ENCODE measurements at places on chromosomes 11 and 22.
A peak's percentile ranks its signal among the peaks of the same experiment; 100 is the strongest.

DNA sequence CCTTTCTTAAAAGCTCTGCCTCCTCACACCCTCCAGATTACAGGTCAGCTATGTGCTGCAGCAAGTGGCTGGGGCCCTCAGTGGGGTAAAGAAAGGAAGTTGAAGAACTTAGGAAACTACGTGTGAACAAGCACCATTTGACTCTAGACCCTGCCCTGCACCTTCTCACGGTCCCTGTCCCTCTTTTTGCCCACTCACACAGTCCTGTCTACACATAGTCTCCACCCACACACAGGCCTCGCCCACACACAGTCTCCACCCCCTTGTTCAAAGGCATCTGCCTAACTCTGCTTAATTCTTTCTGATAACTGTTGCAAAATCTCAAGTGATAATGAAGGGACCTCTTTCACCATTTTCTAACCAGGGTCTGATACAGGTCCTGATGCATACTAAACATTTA is 59.0 kb downstream of the TMPRSS5 start:
- no peak for DNase-seq

DNA sequence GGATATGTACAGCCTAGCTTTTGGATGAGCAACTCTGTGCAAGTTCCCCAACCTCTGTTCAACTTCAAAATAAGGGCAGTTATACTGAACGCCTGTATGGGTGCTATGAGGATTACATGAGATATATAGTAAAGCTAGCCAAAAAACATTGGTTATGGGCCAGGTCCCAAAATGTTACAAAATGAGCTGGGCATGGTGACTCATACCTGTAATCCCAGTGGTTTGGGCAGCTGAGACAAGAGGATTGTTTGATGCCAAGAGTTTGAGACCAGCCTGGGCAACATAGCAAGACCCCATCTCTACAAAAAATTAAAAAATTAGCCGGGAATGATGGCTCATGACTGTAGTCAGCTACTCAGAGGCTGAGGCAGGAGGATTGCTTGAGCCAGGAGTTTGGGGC is 118.4 kb downstream of the TEAD1 start:
- DNase-seq = no peak

DNA sequence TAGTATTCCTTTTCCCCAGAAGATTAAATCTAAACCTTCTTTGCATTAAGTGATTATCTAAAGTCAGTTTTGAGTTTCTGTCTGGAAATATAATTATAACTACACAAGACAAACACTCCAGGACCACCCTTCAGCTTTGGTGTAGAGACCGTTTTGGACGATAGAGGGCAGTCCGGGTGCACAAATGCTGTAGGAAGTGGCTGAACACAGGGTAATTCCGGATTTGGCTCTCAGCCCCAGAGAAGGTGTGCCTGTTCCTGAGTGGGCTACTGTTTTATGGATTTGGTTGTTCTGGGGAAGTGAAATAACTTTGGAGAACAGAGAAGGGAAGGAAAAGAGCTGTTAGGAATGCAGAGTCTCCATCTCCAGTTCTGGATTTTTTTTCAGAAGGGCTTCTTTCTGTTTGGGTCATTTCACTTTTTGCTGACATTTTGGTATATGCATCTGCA is 14.8 kb downstream of the EXT2 start:
- no peak for DNase-seq

GRCh38 chr11:76589477-76589876 is 81.1 kb downstream of the LRRC32 start:
- DNase-seq = no peak

- no peak for DNase-seq
Observed at GRCh38 chr22:44393066-44393465, 80.3 kb upstream of the SHISAL1 start.

DNA sequence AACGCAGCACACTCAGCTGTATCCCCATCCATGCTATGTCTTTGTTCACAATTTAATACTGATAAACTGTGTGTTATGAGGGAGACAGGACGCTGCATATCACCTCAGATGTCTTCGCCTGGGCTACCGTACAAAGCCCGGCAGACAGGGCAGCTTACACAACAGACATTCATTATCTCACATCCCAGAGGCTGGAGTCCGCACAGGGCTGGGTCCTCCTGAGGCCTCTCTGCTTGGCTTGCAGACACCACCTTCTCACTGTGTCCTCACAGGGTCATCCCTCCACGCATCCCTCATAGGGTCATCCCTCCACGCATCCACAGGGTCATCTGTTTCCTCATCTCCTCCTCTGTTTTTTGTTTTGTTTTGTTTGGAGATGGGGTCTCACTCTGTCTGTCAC is 61.2 kb downstream of the SHANK2 start:
- no peak for DNase-seq

- DNase-seq = no peak
Observed at GRCh38 chr11:35321532-35322317, 97.6 kb downstream of the SLC1A2 start.

DNA sequence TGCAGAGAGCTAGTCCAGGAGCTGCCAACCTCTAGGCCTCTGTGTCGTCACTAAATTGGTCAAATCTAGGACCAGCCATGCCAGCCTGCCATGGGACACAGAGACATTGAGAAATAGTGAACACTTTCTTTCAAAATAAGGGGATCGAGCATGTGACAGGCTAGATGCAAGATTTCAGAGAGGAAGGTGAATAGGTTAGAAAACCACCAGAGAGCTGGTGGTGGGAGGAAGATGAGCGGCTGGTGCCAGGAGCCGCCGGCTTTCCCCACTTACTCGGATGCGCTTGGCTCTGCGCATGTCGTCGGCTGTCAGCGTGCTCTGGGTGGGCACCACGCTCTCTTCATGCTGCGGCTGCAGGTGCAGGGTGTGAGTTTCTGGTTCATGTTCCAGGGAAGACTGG is 35.4 kb upstream of the NFRKB start:
- DNase-seq = no peak

- no peak for DNase-seq
Observed at GRCh38 chr22:37880668-37881440, 25.2 kb upstream of the MICALL1 start.

DNA sequence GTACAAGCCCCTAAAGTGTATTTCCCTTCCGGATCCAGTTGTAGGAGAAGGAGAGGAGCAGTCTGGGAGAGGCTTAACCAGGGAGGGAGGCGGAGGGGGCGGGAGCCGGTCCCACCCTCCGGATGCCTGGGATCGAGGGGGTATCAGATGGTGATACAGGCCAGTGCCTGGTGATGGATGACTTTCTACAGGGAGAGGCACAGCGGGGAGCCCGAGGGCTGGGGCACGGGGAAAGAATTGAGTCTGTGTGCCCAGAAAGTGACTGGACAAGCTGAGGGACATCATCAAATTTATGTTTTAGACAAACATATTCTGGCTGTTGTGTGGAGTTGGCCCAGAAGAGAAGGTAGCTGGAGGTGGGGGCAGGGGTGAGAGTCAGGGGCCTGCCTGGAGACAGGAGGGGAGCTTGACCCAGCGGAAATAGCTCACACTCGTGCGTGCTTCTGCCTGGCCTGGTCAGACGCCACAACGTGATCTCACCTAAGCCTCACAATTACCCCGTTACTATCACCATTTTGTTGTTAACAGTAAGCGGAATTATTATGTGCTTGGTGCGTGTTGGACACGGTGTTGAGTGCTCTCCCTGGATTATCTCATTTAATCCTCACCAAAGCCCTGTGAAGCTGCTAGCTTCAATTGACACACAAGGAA is 42.4 kb downstream of the AMPD3 start:
- DNase-seq = no peak

DNA sequence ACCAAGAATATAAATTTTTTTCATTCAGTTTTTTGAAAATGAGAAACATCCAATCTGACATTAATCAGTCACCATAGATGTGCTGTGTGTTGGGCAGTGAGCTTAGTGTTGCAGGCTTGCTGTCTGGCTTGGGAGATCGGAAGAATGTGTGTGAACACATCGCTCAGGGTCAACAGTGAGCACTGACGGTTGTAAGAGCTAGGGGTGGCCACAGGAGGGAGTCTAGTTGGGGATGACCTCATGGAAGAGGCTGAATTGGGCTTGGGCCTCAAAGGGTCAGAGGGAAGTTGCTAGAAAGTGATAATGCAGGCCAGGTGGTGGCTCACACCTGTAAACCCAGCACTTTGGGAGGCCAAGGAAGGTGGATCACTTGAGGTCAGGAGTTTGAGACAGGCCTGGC is 375.4 kb downstream of the DDX10 start:
- DNase-seq = no peak

GRCh38 chr11:117072517-117073461 is 25.4 kb downstream of the SIK3 start:
- no peak for DNase-seq

- DNase-seq = no peak
Observed at GRCh38 chr11:110251836-110252235, 44.6 kb downstream of the RDX start.

- no peak for DNase-seq
Observed at GRCh38 chr11:118148856-118149255, 3.8 kb downstream of the SCN4B start.

- DNase-seq = no peak
Observed at GRCh38 chr11:63564784-63565350, 1.7 kb upstream of the PLAAT2 start.

GRCh38 chr22:35552196-35552842 is 11.7 kb downstream of the RASD2 start:
- no peak for DNase-seq

DNA sequence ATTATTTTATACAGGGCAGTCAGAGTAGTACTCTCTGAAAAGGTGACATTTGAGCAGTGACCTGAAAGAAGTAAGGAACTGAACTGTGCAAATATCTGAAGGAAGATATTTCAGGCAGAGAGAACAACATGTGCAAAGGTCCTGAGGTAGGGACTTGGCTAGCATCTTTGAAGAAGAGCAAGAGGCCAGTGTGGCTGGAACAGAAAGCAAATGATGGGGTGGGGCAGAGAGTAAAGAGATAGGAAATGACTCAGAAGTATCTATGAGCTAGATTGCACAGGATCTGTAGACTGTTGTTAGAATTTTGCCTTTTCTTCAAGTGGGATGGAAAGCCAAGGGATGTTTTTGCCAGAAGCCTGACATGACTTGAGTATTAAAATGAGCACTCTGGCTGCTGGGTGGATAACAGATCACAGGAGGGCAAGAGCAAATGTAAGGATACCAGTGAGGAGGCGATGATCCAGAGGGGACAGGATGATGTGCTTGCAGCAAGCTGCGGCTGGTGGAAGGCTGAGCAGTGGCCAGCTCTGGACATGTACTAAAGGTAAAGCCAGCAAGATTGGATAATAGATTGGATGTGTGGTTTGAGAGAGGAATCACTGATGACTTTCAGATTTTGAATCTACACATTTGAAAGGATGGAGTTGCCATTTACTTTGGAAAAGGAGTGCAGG is 33.2 kb upstream of the TTC12 start:
- no peak for DNase-seq

GRCh38 chr22:25598609-25599008 is 34.1 kb downstream of the GRK3 start:
- no peak for DNase-seq

DNA sequence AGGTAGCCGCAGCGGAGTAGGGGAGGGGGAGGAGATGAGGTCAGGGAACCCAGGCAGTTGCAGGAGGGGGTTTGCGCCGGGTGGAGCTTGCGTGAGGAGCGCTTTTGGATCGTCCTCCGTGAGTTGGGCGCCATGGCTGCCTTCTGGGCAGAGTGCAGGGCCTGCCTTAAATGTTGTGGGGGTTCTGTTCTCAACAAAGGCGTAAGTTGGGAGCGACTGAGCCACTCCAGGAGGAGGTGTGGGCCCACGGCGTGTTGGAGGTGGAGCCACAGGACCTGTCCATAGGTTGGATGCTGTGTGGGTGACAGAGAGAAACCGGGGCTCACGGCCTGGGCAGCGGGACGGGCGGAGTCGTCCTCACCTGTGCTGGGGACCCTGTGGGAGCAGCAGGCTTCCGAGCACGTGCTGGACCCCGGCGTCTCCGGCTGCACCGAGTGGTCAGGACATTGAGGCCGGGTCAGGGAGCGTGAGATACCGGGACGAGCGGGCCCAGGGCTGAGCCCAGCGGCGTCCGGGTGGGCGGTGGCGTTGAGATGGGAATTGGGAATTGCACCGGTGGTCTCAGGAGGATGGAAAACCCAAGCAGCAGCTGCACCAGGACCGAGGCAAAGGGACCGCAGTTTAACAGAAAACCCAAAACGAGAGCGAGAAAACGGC is 977 bp upstream of the PGGHG start:
- DNase-seq = no peak

GRCh38 chr11:61791737-61792309 is 576 bp downstream of the TMEM258 start:
- no peak for DNase-seq

DNA sequence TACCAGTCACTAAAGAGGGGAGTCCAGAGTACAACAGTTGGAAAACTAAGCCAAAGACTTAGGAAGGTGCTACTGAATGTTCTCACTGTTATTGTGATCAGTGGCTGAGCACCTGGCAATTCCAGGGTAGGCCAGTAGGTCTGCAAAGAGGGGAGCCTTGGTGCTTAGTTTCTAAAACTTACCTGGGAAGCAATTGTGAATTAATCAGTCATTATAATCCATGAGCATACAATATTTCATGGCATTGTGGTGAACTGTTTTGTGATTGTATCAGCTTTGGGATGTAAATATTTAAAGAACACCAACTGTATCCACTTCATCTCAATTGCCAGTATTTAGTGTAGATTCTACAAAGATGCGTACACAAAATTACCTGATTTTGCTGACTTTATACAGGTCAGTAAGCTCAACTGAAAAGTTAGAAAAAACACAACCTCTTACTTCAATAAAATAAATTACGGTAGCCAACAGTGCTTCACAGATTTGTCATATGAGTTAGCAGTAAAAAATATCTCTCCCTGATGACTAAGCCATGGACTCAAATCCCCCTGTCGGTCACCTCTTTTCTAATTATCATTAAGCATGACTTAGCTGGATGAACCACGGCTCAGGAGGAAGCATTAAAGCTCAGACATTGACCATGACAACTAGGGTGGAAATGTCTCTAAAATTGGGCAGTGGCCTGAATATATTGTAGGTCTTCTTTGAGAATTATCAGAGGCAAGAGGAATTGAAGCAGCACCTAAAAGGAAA is 30.8 kb upstream of the SORL1 start:
- DNase-seq = no peak

DNA sequence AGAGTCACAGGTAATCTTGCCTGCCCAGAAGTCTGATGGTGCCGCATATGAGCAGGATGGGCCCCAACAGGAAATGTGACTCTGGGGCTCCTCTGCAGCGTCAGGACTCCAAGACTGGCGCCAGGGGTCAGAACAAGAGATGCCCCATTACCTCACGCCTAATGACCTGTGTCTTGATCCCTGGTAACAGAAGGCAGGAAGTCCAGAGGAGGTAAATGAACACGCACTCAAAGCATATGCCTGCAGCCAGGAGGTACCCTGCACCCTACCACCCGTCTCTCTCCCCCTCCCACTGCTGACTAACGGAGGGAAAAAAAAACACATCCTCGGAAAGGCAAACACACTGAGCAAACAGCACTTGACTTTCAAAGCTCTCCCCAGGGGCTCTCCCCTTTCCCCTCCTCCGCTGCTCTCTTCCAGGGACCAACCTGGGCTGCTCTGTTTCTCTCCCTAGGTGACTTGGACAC is 37.3 kb downstream of the ABCC8 start:
- DNase-seq = peak; percentile 74

GRCh38 chr11:15091625-15092024 is 18.2 kb downstream of the CALCB start:
- peak; percentile 82 for DNase-seq

Measured in NCI-H2107 (cell line).